ENCODE measurements at places on chromosomes 5 and 9.

GRCh38 chr9:20355022-20355421 is 267.3 kb downstream of the MLLT3 start:
- DNase-seq: peak; percentile 11

GRCh38 chr9:123239726-123240125 is 28.7 kb downstream of the STRBP start:
- no peak for DNase-seq

DNA sequence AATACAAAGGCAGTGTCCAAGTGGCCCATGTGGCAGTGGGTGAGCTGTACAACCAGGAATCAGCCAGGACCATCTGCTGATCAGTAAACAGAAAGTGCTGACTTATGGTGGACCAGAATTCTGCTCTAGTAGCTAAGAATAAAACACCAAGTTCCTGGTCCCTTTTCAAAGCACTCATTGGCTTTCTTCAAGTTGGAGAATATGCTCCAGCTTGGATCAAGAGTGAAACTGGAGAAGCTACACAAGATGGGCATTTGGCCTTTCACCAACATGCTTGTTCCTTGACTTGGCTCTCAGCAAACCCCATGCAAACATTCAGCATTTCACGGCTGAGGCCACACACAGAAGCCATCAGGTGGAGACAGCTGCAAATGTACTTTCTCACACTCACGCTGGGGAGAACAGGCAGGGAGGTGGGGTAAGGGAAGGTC is 32.1 kb downstream of the MARCHF3 start:
- DNase-seq: no peak

DNA sequence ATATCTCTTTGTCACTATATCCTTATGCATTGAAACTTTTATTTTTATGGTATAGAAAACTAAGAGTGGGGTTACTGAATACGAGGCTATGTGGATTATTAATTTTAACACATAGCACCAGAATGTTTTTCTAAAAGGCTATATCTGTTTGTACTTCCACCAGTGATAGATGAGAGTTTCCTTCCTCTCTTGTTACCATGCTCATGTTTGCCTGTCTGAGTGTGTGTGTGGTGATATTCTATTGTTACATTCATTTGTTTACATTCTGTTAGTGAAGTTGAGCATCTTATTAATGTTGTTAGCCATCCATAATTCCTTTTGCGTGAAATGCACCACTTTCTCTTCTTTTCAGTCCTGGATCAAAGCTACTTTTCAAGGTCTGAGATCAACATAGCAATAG is 54.1 kb upstream of the ALDH1A1 start:
- DNase-seq: no peak

DNA sequence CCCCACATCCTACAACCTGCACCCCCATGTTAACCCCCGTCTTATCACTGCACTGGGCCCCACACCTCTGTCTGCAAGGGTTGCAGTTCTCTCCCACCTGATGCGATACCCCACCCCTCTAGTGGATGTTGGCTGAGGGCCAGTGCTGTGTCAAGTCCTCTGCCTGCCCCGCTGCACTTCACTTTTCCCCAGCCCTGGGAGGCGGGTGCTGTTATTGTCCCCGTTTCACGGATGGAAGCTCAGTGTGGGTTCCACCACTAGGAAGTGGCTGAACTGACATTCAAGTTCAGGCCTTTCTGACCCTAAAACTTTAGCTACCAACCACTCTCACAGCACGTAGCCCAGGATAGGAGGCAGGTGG is 3.5 kb downstream of the SNCB start:
- DNase-seq: no peak

- no peak for DNase-seq
Observed at GRCh38 chr9:96462541-96462940, 12.6 kb downstream of the HABP4 start.

GRCh38 chr5:102617191-102618187 is 118.7 kb upstream of the SLCO6A1 start:
- peak; percentile 46 for DNase-seq
